ENCODE measurements at places on chromosomes 11 and 22.

- DNase-seq: no peak
These were observed 49.8 kb downstream of the BMAL1 start for GRCh38 chr11:13327421-13327820.

DNA sequence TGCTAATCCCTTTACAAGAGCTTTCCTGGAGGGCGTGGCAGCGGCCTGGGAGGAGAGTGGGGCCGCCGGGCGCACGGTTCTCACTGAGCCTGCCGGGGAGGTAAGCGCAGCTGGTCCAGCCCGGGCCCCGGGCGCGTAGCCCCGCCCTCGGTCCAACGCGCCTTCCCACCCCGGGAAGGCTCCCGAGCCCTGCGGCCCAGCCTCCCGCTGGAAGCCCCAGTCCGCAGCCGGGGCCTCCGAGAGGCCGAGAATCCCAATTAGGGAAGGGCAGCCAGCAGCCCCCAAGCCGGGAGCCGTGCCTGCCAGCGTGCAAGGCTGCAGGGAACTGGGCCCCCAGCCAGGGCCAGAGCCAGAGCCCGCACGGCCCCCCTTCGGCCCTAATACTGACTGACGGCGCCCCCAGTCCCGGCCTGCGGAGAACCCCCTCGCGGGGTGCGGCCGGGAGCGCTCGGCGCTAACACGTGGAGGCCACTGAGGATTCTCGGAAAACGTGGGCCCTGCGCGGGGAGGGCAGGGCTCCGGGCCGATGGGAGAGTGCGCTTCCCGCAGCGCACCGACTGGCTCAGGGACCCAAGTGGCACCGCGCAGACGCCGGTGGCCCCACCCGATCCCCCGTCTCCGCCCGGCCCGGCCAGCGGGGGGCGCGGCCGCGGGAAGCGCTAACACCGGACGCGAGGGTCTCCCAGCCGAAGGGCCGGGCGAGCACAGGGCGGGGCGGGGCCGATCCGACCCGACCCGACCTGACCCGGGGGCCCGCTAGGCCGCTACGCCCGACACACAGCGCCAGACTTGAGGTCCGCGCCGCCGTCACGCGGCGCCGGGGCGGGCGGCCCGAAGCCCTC lies 5.7 kb downstream of the ZFTA start:
- DNase-seq: no peak

GRCh38 chr11:45262900-45263299 lies 23.2 kb downstream of the SYT13 start:
- no peak for DNase-seq

DNA sequence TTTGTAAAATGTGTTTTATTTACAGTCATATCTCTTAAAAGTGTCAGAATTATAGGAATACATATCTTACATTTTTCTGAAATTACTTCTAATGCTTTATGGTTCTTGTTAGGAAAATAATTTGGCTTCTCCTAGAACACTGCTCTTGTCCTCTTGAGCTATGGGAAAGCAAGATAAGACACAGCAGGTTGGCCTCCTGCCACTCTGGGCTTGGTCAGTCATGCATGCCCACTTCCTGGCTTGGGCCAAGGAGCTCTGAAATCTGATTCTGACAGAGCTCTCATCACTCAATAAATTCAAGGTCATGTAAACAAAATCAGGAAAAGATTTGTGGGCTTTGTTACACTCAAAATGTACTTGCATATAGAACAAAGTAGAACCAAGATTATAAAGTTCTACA lies 1036.0 kb downstream of the OPCML start:
- no peak for DNase-seq

DNA sequence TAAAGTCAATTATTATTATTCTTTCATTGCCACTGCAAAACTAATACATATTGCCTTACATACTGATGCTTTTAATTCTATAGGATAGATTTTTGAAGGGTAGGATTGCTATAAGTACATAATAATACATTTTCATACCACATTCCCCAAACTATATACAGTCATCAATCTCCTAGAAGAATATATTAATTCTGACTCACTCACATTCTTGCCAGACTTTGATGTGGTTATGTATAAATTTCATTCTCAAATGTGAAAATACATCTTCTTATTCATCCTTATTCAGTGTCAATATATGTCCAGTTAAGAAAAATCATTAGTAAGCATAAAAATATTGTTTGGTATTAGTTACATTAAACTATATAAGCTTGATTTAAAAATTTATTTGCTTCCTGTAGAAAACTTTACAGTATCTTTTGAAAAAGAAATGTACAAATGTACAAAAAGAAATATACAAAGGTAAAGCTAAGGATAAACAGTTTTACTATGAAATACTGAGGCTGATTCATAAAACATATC lies 458.8 kb upstream of the CNTN5 start:
- DNase-seq: no peak

DNA sequence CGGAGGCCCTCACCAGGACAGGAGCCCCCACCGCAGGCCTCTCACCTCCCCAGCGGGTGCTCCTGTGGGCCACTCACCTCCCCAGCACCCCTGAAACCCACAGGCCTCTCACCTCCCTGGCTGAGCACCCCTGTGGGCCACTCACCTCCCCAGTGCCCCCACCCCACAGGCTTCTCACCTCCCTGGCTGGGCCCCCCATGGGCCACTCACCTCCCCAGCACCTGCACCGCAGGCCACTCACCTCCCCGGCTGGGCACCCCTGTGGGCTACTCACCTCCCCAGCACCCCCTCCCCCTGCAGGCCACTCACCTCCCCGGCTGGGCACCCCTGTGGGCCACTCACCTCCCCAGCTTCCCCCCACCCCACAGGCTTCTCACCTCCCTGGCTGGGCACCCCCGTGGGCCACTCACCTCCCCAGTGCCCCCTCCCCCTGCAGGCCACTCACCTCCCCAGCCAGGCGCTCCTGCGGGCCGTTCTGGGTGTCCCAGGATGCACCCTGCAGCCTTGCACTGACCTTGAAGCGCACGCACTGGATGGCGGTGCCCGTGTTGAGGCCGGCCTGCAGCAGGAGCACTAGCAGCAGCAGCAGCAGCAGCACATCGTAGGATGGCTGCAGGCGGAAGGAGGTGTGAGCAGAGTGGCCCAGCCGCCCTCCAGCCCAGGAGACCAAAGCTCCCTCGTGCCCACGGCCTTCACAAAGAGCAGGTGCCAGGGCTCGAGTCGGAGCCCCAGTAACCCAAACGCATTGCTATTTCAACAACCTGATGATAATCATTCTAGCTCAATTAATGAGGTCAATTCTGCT lies 5.7 kb upstream of the TTLL8 start:
- no peak for DNase-seq

DNA sequence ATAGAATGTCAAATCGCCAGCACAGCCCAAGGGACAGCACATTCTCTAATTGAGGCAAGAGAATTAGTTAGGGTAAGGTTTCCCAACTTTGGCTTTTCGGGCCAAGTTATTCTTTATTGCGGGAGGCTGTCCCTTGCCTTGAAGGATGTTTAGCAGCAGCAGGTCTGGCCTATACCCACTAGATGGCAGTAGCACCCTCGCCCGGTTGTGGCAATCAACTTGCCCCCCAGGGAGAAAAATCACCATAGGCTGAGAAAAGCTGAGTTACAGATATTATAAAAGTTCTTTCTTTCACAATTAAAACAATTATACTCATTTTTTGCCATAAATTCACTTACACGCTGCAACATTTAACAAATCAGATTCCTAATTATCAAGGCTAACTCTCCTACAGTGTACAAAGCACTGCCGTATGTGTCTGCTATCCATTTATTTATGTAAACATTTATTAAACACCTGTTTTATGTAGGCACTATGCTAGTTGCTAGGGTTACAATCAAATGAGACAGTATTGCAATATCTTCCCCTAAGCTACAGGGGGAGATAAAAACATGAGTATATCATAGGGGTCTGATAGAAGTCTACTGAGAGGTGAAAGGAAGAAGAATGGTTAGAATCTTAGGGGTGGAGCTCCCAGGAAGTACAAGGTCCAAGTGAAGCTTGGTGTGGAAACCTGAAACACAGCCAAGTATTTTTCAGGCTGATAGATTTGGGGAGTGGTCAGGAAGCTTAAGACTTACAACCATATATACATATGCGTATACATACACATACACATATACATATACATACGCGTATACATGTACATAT lies 452.3 kb downstream of the RAB38 start:
- peak; percentile 45 for DNase-seq

DNA sequence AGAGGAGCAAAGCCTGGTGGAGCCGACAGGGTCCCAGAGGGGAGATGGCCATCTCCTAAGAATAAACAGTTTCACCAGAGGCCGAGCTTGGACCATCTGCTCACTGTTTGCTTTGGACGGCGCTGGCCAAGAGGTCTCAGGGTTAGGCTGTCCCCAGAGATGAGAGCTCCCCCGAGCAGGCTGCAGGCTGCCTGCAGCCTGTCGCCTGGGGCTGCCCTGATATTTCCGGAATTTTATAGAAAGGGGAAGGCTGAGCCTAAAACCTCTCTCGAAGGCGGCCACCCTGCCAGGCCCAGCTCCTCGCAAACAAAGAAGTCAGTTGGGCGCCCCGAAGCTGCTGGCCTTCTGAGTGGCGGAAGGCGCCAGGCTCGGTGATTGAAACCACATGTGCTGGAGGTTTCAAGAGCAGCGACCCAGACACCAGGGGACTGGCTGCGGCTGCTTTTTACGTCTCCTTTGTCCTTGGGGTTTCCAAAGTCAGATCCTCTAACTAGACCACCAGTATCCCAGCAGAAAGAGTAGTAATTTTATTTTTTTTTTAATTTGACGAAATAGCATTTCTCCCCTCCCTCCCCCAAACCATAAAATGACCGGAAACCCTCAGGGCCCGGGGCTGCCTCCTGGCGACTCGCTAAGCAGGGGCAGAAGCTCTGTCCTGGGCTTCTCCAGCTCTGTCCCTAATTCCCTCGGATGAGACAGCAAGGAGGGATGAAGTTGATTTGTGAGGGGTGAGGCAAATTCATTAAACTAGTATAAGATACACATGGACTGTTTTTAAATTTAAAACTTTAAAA lies 57.4 kb downstream of the CLMP start:
- DNase-seq: no peak

DNA sequence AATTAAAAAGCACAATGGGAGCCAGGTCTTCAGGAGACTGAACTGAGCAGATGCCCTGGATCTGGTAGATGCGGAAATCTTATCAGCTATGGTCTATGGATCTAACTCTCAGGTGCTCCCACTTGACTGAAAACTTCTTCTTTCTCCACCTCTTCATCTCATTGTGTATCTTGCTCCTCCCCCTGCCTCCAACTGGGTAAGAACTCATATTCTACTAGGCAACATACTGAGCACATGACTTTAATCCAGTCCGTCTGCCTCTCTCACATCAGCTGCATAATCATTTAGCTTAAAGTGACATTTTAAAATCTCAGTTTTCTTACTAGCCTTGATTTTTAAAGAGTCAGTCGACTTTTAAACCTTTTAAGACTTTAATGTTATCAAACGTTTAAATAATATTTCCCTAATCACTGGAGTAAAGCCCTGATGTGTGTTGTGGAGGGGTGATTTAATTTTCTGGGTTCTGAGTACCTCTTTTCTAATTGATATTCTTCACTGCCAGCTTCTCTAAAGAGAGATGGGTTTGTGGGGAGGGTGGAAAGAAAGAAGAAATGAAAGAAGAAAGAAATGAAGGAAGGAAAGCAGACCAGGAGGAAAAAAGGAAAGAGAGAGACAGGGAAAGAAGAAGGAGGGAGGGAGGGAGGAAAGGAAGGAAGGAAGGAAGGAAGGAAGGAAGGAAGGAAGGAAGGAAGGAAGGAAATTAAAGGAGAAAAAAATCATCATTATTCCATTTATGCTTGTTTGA lies 592.8 kb upstream of the ARHGAP42 start:
- no peak for DNase-seq

GRCh38 chr22:43100225-43100624 lies 10.3 kb upstream of the BIK start:
- no peak for DNase-seq

DNA sequence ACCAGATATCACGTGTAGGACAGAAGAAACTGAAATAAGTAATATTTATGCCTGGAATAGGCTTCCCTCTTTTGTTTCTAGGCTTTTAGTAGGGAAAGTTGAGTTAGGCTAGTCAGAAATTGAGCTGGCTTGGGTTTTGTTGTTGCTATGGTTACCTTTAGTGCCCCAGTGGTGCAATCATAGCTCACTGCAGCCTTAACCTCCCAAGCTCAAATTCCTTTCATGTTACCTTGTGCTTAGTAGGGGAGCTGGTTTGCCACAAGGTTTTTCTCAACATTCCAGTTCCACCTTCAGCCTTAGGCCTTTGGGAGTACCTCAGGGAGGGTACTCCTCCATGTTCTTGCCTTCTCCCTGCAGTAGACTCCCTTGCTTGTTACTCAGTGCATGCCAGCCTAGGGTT lies 69.1 kb upstream of the SUSD2 start:
- no peak for DNase-seq

- no peak for DNase-seq
These were observed 39.4 kb upstream of the SEPTIN5 start for GRCh38 chr22:19674929-19675253.

GRCh38 chr11:12318791-12319438 lies 58.5 kb upstream of the PARVA start:
- DNase-seq: no peak

DNA sequence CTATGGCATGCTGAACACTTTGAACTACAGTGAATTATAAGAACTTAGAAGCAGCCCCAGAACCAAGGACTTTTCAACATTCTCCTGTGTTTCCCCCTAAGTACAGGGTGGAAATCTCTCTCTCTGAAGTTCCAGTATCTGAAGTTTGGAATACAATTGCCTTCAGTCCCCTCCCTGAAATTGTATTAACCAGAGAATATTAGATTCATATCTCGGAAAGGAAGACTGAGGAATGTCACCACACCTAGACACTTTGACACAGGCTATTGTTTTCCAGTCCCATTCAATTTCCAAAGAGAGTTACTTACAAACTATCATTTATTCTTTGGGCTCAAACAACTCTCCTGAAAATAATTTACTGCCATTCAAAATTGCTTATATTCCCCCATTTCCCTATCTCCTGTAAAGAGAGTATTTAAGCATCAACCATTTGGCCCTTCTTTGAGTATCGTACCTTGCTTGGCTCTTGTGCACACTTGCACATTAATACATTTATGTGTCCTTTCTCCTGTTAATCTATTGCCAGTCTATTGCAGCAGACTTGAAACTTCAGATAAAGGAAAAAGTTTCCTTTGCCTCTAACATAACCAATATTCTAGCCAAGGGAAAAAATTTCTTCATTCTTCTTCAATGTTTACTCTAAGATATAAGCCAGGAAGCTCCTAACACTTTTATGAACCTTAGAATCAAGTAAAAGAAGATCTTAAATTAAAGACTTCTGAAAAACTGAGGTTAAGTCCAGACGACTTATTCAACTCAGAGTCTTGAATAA lies 402.4 kb upstream of the DDI1 start:
- no peak for DNase-seq

Measured in HEK293T (cell line).